ENCODE measurements at places on chromosomes 11 and 22.

DNA sequence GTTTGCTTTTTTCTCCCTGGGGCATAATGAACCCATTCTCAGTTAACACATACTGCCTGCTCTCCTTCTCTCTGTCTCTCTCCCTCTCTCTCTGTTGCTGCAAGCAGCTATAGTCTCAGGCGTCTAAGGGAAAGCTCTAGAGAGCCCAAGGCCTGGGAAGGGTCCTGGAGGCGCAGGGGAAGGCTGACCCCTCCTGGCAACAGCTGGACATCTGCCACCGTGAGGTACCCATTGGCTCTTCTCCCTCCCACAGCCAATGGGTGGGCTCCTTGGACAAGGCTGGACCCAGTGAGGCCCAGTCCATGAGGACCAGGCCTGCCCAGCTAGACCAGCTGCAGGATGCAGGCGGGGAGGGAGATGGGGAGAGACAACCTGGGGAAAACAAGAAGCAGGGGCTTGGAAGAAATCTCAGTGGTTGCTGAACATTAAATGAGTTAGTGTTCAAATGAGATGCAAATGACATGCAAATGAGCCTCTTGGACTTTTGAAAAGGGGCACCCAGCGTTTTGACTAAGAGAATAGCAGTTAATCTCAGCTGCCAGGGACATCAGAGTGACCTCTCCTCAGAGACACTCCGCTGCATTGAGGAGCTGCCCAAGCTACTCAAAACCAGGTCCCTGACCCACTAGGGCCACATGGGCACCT, 349.7 kb downstream of the BUD13 start:
- no peak for DNase-seq

DNA sequence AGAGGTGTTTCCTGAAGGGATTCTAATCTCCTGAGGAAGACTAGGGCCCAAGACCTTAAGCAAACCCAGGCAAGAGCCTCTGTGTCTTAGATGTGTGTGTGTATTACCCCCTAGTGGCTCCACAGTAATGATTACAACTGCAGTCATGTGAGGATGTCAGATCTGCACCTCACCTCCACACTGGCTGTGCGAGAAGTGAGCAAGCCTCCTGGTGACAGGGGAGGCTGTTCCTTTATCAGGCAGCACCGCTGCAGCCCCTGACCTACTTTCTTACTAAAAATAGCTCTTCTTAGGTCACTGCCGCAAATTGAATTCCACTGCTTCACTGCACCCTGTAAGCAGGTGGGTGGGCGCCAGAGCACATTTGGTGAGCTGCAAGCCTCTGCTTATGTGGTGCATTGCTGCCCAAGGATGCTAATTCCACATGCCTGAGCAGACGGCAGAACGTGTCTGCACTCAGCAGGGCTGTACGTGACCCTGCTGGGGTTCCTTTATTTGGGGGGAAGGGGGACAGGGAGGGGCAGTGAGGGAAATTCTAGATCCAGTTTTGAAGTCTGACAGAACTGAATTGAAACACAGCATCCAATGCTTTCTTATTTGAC, 112.4 kb downstream of the KCNC1 start:
- DNase-seq: no peak

GRCh38 chr11:76159303-76159937, 46.9 kb downstream of the WNT11 start:
- DNase-seq: no peak

- DNase-seq: no peak
Observed at GRCh38 chr11:57164317-57164716, 17.4 kb upstream of the LRRC55 start.

GRCh38 chr11:57283231-57283990, 41.3 kb downstream of the TNKS1BP1 start:
- no peak for DNase-seq

DNA sequence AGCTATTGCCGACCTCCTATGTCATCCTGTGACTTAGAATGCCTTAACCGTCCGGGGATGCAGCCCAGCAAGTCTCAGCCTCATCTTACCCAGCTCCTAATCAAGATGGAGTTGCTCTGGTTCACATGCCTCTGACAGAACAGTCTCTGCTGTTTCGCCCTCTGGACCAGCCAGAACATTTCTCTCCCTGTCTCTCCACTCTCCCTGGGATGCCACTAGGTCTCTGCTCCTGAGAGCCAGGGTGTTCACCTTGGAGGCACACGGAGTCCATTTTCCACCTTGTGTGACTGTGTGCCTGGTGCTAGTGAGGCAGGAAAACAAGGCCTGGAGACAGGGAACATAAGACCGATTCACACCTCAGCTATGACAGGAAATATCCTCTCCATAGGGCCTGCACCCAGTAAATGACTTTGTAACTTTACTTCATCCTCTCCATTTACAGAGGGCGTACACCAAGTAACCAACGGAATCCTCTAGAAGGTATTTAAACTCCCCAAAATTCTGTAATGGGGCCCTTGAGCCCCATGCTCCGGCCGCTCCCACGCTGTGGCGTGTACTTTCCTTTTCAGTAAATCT, 16.8 kb upstream of the B4GALNT4 start:
- DNase-seq: no peak

- no peak for DNase-seq
Observed at GRCh38 chr11:17551347-17552040, 4.4 kb downstream of the OTOG start.
